ENCODE measurements at places on chromosomes 1 and 21.

DNA sequence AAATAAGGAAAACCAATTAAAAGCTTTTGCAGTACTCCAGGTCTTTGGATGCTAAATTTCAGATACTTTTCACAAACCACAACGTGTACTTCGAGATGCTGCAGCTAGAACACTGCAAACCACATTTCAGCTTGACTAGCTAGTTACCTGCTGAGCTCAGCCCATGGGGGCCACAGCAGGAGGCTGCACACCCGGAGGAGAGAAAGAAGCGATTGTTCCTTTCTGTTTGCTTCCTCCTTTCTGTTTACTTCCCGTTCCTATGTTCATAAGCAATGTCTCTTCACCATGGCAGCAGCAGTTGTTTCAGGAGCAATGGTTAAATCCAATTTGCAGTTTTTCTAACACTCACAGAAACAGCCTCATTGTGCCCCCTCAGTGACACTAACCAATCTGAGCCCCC, 225.6 kb upstream of the FGGY start:
- no peak for DNase-seq

DNA sequence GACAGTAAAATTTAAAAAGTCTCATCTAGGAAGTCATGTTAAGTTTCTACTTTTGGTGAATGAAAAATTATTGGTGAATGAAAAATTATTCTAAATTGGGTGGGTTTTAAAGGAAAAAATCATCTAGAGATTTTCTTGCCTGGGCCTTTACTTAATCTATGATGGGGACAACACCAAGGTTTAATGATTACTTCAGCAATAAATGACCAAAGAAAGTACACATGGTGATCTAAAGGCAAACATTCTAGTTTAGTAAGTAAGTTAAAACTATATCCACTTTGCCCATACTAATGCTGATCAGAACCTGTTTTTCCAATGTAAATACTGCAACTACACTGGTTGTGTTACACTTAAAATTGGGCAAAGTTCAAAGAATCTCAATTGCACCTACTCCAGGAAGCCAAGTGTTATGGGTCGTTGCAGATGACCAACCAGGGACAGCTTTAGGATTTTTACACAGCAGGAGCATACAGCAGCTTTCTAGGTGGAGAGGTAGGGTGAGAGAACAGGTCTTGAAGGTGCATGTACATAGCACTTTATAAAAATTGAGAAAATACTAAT, 14.6 kb upstream of the RPL5 start:
- no peak for DNase-seq

- no peak for DNase-seq
Measured at GRCh38 chr1:102219463-102219862, 222.7 kb upstream of the OLFM3 start.

- DNase-seq = no peak
Measured at GRCh38 chr1:6265151-6265550, 4.3 kb upstream of the GPR153 start.

DNA sequence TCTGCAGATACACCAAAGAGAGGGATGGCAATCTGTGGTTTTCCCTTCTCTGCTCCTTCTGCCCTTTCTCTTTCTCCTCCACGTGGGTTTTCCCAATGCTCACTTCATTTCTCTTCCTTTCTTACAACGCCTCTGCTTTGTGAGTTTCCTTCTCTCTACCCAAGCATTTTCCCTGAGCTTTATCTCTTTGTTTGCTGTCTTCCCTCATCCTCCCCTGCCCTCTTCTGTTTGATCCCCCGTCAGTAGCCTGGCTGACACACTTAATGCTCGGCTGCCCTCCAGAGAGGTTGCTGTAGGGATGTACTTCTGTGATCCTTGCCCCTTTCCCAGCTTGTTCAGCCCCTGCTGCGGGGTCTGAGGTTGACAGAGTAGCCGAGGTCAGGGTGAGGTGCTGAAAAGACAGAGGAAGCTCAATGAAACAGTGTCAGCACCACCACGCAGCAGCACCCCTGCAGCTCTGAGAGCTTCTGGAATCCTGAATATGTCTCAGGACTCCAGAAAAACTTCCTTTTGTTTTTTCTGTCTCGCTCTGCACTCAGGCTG, 6.0 kb downstream of the EDARADD start:
- no peak for DNase-seq

DNA sequence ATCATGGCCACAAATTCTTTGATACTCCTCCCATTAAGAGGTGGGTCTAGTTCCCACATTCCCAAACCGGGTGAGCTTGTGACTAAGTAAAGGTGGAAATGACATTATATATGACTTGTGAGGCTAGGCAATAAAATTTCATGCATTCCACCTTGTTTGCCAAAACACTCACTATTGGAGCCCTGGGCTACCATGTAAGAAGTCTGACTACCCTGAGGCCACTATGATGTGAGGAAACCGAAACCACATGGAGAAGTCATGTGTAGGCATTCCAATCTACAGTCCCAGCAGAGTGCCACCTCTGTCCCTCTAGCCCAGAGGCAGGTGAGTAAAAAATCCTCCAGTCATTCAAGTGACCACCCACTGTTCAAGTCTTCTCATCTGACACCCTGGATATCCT, 17.9 kb upstream of the SMG7 start:
- DNase-seq = no peak

GRCh38 chr1:245566952-245567351, 412.2 kb downstream of the KIF26B start:
- no peak for DNase-seq

DNA sequence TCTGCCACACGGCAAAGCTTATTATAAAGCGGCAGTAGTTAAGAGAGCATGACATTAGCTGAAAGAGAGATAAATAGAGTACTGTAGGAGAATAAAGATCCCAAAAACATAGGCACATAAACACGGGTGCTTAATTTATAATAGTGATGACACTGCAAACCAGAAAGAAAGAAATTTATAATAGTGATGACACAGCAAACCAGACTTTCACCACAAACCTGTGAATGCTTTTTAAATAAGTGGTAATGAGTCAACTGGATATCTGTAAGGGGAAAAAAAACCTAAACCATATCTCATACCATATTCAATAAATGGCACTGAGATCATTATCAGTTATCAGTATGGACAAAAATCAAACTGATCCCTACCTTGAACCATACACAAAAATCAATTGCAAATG, 25.5 kb downstream of the USP1 start:
- no peak for DNase-seq

DNA sequence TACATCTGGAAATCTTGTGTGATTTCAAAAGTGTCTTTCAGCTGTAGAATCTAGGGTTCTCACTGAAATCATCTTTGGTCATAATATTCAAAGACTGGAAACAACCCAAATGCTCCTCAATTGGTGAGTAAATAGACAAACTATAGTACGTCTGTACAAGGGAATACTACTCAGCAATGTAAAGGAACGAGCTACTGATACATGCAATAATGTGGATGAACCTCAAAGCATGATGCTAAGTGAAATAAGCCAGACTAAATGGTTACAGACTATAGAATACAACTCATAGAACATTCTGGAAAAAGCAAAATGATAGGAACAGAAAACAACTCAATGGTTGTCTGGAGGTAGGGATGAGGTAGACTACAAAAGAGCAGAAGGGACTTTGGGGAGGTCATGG, 2.6 kb downstream of the LACTBL1 start:
- no peak for DNase-seq

- no peak for DNase-seq
Measured at GRCh38 chr1:30172757-30173156, 550.6 kb downstream of the MATN1 start.

GRCh38 chr1:113849072-113849471, 22.4 kb downstream of the PTPN22 start:
- DNase-seq = no peak

DNA sequence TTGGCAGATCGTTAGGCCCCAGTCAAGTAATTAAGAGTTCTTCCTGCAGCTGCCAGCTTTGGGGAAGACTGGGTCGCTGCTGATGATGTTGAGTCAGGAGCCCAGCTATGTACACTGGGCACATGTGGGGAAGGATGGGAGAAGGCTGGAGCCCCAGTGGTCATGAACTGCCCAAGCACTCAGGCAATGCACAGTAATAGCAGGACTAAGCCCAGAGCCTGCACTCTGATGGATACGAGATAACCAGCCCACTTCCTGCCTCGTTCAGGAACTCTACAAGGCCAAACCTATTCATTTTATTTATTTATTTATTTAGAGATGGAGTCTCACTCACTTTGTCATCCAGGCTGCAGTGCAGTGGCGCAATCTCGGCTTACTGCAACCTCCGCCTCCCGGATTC, 81.1 kb upstream of the BTG3 start:
- DNase-seq = no peak

DNA sequence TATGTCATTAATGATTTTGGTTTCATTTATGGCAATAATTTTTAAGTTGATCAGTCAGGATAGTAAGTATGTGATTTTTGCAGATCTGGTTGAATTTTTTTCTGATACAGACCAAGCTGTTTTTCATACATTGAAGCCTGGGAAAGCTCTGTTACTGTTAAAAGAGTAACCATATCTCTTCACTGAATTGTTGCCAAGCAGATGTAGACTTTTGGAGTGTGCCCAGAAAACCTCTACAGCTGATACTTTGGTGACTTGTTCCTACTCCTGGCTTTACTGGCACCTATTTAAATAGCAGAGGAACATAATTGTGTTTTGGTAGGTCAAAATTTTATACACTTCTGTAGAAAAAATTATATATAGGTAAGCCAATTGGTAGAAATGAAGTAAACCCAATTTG, 49.4 kb downstream of the NFIA start:
- DNase-seq = no peak

DNA sequence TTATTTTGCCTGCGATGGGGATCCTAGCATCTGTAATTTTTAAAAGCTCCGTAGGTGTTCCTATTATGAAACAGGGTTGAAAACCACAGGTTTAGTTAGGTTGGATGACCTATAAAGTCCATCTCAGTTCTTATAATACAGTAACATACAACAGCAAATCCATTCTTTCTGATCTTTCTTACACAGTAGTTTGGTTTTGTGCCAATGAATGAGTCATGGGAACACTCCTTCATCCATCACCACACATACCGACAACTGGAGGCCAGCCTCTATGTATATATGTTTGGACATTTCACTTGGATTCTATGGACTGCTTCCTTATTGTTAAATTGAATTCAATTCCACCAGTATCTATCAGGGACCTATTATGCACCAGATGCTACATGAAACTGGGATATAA, 118.4 kb upstream of the L1TD1 start:
- DNase-seq = no peak

- DNase-seq = no peak
Measured at GRCh38 chr21:46156678-46157077, 1.3 kb upstream of the FTCD start.

DNA sequence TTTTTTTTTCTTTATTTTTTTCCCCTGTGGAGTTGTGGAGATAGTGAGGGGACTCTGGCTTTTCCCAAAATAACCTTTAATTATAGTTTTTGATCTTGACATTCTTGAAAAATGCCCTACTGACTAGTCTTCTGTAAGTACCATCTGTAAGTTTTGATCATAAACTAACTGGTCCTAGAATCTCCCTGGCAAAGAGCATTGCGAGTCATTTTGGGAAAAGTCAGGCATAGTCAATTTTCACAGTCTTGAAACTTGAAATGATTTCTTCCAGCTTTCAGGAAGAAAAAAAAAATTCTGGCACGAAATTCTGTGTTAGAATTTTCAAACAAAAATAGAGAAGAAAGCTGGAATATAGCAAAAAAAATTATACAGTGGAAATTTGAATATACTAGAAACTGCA, 181.2 kb upstream of the SNX7 start:
- DNase-seq = no peak

GRCh38 chr1:184005506-184005905, 32.0 kb downstream of the COLGALT2 start:
- no peak for DNase-seq

GRCh38 chr1:183597656-183598347, 7.5 kb upstream of the NCF2 start:
- no peak for DNase-seq

DNA sequence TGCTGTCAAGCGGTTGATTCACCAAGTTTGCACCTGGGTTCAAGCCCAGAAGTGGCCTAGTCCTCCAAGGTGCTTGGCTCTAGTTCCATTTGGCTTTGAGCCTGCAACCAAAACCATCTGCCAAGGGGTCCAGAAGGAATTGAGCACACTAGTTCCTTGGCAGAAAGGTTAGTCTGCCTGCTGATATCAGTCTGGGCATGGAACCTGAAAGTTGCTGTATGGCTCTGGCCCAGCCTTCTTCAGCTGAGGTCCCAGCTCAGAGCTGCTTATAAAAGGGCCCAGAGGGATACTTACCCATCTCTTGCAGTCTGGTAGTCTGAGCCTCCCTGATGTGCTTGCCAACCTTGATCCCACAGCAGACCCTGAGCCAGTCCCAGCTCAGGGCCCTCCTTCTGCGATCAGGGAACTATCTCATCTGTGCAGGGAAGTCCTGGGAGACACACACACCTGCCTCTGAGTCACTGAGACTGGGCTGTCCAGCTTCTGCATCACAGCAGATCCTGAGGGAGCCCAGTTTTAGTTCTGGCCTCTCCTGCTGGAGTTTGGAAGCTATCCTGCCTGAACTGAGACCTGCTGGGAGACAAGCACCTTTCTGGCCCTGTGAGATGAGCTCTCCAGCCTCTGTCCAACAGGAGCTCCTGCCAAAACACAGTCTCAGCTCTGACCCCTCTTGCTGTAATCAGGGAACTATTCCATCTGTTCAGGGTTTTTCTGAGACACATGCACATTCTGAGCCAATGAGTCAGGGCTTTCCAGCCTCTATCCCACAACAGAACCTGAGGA, 75.8 kb downstream of the CTH start:
- DNase-seq = no peak

GRCh38 chr1:185767508-185768120, 33.4 kb downstream of the HMCN1 start:
- DNase-seq = no peak

GRCh38 chr1:15056515-15057285, 96.8 kb upstream of the TMEM51 start:
- DNase-seq = no peak

DNA sequence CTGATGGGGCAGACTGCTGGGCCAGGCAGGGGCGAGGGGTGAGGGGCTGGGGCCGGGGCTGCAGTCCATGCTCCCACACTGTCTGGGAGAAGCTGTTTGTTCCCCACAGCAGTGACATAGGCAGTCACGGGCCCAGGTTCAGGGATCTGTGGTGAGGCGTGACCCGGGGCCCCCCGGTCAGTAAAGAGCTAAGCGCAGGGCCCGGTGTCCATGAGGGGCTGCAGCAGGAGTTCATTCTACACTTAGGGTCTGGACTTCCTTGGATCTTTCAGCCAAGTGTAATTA, 4.4 kb downstream of the PEX10 start:
- no peak for DNase-seq

GRCh38 chr1:206738370-206739366, 31.9 kb upstream of the IL19 start:
- no peak for DNase-seq

Data from activated CD8-positive, alpha-beta memory T cell treated with anti-CD3 and anti-CD28 coated beads for 1 hour (primary cell).